ENCODE measurements at places on chromosomes 6 and 20.

DNA sequence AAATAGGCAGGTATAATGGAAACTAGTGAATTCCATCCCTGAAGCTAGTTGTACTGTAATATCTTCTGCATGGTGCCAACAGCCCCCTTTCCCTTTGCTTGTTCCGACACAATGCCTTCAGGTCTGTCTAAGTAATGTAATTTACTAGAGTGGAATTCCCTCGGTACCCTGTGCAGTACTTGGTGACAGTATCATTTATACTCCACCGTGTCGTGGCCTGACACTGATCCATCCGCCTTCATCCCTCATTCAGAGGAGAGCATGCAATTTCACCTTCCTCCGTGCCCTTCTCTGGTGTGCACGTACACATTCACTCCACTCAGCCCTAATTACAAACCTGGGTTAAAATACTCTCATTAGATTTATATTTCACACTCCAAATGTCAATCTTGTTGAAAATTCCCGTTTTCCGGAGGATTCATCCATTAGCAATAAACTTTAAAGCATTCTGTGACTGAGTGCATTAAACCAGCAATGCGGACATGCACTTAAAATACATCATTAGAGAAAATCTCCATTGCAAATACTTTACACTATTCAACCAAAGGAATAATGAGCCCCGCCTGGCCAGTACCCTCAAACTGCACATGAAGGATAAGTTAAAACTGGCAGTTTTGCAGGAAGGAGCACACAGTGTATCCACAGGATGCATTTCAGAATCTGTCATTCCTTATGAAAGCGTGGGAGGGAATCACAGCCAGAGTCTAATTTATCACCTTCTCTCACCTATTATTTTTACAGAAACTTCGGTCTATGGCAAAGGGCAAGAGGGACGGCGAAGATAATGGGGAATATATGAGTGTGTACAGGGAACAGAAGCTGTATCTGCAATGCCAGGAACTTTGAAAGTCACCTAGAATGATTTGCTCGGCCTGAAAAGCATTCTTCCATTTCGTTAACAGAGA lies 182.5 kb downstream of the GJA10 start:
- DNase-seq = no peak

DNA sequence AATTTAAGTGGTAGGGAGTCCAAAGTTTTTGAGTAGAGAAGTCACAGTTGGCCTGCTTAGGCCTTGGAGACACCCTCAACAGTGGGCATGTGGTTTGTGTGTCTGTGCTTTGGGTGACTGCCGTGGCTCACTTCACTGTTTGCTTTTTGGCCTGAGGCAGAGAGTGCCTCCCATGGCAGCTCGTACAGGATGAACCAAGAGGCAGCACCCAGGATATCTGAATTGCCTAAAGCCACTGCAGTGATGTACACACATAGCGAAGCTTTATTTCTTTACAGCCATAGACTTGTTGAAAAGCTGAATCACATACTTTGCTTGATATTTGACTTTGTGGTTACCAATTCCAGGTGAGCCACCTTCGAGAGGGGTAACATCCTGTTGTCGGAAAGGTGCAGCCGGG lies 21.6 kb downstream of the RREB1 start:
- no peak for DNase-seq

DNA sequence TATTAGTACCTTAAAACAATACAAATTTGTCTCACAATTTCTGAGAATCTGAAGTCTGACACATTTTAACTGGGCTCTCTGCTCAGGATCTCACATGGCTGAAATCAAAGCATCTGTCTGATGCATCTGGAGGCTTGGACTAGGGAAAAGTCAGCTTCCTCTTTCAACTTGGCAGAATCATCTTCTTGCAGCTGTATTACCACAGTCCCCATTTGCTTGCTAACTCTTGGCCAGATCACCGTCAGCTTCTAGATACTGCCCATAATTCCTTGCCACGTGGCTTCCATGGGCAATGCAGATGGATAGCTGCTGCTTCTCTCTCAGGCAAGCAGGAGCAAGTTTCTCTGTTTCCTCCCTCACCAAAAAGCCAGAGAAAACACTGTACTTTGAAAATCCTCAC lies 1106.4 kb upstream of the CITED2 start:
- DNase-seq = peak; percentile 17

GRCh38 chr6:168462289-168462853 lies 21.4 kb downstream of the SMOC2 start:
- DNase-seq = no peak

GRCh38 chr20:8043687-8044282 lies 24.2 kb upstream of the TMX4 start:
- peak; percentile 58 for DNase-seq

GRCh38 chr6:137423451-137424168 lies 70.6 kb downstream of the OLIG3 start:
- no peak for DNase-seq

DNA sequence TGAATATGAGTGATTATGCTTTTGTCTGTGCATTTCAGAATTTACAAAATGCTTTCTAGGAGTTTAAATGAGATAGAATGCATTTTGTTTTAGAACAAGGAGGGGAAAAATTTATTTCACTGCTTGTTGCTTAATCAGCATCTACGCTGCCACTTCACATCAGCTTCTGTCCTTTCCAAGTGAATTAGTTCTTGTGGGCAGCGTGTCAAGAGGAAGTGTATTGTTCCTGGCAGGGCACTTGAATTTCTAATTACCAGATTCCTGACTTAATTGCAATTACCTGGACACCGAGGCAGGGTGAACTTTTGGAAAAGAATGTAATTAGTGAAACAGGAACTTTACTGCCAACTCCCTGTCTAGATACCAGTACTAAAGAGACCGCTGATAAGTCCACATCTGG lies 263.5 kb downstream of the TMEM242 start:
- no peak for DNase-seq

DNA sequence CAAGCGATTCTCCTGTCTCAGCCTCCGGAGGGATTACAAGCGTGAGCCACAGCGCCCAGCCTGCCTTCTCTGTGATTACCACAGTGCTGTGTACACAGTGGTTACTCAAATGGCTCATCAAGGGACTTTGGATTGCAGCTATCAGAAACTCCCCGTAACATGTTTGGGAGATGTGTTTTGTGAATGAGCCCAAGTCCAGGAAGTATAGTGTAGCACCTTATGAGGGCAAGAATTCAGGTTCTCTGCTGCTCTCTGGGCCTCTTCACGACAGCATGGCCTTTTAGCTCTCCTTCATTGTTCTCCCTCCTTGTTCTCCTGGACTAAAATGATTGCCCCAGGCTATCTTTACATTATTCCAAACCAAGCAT lies 34.1 kb upstream of the RPL7L1 start:
- no peak for DNase-seq

DNA sequence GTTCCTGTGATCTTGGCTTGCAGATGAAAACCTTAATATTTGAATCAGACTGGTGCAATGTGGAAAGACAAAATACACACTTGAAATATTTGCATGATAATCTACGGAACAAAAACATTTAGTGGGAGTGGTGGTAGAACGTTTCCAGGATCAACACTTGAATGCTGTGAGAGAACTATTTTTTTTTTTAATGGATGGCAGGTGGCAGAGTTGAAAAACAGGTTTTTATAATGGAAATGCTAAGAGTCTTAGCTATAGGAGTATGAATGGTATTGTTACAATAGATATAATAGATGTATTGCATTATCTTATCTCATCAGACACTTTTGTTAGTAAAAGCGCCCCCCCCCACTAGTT lies 49.2 kb downstream of the CDKAL1 start:
- DNase-seq = no peak

DNA sequence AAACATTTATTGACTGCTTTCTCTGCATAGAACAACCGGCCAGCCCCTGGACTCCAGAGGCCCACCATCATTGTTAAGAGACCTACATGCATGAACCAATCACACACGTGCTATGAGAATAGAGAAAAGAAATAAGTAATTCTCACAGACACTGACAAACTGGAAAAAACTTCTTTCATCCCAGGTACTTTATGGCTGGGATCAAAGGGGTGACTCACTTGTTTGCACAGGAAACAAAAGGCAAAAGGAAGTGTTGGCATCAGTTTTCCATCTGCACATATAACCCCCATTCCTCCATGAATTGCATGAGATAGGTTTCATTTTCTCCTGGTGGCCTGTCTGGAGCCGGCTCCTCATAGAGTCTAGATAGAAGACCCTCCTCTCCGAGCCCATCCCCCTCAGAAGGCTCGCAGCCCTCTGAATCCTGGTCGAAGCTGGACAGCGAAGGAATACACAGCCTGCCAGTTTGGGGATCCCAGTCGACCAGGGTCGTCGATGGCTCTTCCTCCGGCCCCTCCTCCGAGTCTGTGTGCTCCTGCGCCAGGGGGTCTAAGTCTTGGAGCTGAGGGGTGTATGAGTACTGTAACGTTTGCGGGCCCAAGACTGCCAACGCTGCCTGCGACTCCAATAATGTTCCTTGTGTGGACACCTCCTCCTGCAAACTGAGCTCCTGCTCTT lies 43.3 kb downstream of the IL20RA start:
- peak; percentile 8 for DNase-seq

DNA sequence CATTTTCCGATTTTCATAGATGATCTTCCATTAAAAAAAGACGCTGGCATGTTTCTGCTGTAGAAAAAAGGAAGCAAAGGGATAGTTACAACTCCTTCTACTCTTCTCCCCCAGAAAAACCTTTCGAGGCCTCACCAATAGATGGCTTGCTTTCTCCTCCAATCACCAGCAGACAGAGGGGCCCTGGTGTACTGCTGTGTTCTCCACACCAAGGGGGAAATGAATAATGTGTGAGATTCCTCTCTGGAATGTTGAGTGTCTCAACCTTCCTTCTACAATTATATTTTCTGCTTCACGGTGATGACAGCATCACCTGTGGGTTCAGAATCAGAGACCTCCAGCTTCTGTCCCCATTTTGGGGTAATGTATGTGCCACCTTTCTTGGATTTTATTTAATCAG lies 185.7 kb upstream of the FLRT3 start:
- DNase-seq = peak; percentile 34

- DNase-seq = peak; percentile 26
These were observed 61.4 kb downstream of the TXLNB start for GRCh38 chr6:139230391-139230840.

- DNase-seq = no peak
These were observed 56.5 kb downstream of the QRSL1 start for GRCh38 chr6:106685833-106686232.

DNA sequence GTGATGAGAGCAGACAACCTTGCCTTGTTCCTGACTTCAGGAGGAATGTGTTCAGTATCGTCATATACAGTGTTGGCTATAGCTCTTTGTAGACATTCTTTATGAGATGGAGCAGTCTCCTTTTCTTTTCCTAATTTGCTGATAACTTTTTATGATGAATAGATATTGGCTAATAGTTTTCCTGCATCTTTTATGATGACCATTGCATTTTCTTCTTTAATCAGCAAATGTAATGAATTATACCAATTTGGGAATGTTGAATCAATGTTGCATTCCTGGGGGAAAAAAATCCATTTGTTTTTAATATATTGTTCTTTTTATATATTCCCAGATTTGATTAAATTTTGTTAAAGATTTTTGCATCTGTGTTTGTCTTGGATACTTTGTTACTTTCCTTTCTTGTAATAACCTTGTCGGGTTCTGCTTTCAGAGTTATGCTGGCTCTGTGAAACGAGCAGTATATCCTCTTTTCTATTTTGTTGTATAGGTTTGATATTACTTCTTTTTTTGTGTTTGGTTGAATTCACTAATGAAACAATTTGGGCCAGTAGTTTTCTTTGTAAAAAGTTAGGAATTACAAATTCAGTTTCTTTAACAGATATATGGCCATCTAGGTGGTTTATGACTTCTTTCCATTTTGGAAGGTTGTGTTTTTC lies 23.9 kb downstream of the KDM1B start:
- no peak for DNase-seq

DNA sequence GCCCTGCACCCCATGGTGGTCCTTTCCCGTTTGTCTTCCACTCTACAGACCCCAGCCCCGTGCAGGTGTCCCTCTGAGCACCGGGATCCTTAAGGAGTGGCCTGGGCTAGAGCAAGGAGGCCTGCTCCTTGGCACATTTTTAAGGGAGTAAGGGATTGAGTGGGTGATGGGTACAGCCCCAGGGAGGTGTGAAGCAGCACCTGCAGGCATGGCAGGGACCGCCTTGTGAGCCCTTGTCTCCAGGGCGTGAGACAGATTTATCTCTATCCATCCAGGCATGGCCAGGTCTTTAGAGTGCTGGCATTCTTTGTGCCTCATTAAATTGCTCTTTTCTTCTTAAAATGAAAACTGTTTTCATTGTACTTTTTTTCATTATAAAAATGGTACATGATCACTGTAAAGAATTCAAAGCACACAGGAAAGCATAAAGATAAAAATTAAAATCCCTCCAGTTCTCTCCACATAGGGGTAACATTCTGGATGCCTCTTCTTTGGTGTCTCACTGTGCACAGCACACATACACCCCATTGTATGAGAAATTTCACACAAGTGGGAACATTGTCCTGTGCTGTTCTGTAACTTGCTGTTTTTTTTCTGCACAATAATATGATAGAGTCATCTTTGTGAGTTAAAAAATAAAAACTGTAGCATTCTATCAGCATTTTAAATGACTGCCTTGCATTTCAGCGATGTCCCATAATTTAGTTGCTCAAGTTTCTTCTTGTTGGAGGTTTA lies 31.9 kb upstream of the ZNF831 start:
- DNase-seq = no peak

DNA sequence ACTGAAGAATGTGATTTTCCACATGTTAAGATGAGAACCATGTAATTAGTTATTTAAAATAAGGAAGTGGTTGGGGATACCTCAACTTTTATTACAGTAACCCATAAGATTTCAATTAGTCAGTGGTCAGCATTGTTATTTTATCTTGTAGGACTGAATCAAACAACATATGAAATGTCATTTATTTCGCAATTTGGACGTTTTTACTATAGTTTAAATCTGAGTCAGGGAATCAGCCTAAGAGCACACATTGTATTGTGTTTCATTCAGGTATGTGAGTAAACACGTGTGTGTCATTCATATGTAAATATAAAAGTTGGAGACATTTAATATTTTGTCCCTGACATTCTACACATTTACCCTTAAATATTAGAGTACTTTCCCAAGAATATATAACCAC lies 1418.7 kb downstream of the GRIK2 start:
- DNase-seq = peak; percentile 10

GRCh38 chr6:24720131-24720603 lies 1.2 kb upstream of the C6orf62 start:
- no peak for DNase-seq

DNA sequence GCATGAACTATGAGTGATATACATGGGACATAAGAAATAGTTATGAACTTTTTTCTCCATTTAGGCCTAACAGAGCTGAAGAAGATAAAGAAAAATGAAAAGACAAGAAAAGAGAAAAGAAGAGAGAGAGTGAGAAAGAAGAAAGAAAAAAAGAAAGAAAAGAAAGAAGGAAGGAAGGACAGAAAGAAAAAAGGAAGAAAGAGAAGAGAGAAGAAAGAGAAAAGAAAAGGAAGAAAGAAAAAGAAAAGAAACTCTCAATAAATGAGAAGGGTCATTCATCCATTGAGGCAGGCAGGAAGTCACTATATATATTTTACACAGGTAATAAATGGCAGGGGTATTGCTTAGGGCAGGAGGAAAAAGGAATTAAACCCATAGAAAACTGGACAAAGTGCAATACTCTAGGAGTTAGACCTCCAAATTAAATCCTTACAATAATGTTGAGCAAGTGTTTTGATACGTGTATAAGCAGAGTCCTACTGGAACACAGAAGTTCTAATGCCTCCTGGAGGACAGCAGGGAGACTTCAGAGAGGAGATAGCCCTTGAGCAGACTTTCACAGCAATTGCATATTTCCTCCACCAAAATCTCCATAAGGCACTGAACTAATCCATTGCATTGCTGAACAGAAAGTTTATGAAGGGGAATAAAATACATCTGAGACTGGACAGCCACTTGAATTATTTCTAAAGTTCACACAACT lies 86.4 kb upstream of the TENT5A start:
- peak; percentile 33 for DNase-seq

GRCh38 chr6:139593081-139593480 lies 218.6 kb upstream of the CITED2 start:
- DNase-seq = no peak

Measured in amniotic epithelial cell (primary cell).